ENCODE measurements at places on chromosomes 6 and 20.

DNA sequence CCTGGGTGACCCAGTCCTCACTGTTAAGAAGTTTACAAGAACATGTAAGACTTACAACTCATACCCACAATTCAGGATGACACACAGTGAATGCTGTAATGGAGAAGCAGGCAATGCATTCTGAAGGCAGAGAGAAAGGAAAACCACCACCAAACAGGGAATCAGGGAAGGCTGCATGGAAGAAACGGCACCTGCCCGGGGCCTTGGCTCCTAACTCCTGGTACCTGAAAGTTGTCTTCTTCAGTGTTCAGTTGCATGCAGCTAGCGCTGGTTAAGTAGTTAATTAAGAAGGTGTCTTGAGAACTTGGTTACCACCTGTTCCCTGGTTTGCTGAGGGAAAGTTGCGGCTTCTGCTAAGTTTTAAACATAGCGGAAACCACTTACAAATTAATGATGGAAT, 57.2 kb downstream of the GPR6 start:
- DNase-seq = no peak

DNA sequence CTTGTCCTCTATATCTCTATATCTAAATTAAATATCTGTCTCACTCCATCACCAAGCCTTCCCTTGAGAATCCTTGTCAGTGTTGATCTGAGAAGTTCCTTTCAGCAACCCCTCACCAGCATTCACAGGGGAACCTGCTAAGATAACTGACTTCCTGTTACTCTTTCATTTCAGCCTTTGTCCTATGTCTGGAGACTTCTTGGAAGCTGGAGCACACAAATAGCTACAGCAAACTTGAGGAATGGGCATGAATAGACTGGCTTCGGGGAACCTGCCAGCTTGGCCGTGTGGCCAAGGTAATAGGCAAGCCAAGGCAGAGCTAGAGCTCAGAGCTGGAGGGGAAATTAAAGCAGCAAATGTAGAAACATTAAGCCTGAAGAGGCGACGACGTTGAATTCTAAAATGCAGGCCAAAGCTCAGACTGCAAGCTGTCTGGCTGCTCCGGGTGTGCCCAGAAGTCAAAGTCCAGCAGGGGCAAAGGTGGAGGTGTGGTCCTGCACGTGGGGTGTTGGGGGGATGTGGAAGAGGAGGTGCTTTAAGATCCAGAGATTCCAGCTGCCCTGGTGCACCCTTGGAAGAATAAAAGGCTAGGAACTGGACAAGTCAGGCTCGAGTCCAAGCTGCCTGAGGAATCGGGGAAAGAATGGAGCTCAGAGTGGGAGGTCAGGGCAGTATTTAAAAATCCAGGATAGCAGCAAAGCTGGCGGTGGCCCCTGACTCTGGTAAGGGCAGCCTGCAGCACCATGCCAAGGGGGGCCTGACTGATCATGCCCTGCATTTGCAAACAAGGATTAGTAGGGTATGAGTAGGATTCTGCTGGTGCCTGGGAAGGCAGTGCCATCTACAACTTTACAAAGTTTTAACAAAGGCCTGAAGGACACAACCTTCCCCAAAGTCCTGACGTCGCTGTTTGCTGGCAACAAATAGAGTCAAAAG, 185.0 kb upstream of the SGK1 start:
- no peak for DNase-seq

DNA sequence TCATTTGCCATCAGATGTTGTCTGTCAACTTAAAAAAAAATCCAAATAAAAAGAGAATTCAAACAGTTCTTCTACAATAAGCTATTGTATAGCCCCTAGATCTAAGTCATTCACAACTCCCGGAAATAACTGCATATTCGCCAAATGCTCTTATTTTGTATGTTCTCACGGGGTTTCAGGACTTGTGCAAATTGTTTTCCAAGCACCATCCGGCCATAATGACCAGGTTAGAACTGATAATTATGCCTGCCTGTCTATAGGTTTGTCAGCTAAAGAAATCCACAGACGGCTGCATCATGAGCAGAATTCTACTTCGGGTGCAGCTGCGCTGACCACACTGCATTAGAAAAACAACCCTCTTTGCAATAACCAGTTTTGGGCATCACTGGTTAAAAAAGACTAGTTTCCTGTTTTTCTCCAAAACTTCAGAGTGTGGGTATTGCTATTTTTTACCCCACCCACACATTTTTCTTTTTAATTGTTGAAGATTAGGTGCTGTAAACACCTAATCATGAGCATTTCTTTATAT, 87.7 kb downstream of the HIVEP2 start:
- DNase-seq = no peak

DNA sequence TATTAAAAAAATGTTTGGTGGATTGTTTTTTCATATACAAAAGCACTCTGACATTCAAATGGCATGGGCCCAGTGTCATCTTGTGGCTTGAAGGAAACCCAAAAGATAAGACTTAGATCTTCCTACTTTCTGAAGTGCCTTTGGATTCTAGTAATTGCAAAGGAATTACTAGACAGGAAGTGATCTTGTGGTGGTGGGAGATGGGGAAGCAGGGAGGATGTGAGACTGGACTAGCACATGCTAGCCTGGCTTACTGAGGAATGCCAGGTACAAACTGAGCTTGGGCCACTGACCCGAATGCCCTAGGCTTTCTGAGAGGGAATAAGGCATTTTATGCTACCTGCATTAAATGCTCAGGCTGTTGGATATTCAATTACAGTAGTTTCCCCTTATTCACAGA, 59.0 kb downstream of the AFG1L start:
- DNase-seq = no peak

DNA sequence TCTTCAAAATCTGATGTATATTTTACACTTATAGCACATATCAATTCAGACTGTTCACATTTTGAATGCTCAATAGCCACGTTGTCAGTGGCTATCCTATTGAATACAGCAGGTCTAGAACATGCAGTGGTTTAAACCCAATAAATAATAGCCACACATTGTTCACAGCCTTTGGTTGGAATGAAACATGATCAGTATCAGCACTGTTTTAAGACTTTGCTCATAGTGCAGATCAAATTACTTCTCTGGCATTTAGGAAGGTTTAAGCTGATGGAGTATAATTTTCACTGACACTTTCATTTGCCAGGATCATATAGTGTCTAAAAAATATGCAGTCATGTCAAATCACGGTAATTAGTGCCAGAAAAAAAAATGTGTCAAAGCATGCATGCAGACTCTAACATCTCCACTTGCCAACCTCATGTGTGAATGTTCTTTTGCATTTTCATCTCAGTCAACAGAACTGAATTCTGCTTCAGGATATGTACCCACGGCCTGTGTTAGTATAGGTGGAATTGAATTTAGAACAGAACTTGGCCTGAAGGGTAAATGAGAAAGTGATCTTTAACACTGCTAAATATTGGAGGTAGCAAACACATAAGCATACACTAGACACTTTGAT, 184.1 kb downstream of the SLC24A3 start:
- no peak for DNase-seq

Measured in LHCN-M2 (cell line).